Spinal cord (tissue), 10 donors: ENCODE measurements at places on chromosomes 6 and 20. TPM values are rescaled to one million over a fixed set of nuclear protein-coding genes. Genes with fewer than 3 reads are reported as not detected.

DNA sequence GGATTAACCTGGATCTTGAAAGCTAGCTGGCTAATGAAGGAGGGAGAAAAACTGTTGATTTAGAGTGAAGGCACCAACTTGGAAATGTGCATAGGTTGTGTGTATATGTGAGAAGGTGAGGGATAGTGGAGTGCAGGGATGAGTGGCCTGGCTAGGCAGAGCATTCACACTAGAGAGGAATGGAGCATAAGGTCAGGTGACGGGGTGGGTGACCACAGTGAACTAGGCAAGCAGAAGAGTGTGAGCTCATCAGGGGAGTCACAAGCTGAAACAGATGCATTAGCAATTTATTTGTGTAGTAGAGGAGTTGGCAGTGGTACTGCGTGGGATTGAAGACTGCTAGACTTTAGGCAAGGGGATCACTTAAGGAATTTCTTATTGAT lies 10.5 kb downstream of the ANKRD66 start:
- no peaks in the 10 kb centered on the region for H3K27me3 ChIP-seq
- H3K4me3 ChIP-seq = no peak overlapping the region
- H3K36me3 ChIP-seq = no peaks in the 10 kb centered on the region
- DNase-seq = no peak
- H3K27ac ChIP-seq = no peak overlapping the region

DNA sequence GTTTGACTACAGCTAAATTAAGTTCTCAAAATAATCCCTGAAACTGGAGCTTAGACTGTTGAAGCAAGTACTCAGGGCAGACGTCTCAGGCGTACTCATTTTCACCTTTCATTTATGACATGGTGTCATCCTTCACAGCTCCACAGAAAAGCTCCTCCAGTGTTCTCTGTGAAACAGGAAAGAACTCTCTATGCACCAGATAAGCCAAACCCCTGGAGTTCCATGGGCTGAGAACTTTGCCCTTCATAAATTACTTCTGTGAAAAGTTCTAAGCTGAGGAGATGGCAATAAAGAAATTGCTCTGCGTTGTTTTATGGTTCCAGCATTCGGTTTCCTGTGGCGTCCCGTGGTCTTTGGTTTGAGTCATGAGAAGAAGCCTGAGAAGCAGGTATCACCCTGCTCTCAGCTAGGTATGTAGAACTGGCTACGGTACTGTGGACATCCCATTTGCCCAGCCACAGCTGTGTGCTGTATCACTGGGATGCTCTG lies 20.2 kb upstream of the RREB1 start:
- H3K4me3 ChIP-seq = no peak overlapping the region
- H3K36me3 ChIP-seq = no peaks in the 10 kb centered on the region
- no peaks in the 10 kb centered on the region for H3K27me3 ChIP-seq

The BPI gene
- not detected for polyA plus RNA-seq

GRCh38 chr6:158174514-158174913 lies 6.4 kb downstream of the GTF2H5 start:
- H3K4me1 ChIP-seq = no peaks in the 10 kb centered on the region
- peaks cover 2% of the 10 kb centered on the region for H3K36me3 ChIP-seq
- no peak overlapping the region for H3K27ac ChIP-seq
- DNase-seq = no peak
- no peaks in the 10 kb centered on the region for H3K27me3 ChIP-seq
- no peak overlapping the region for H3K4me3 ChIP-seq

GRCh38 chr6:7134999-7135745 lies 27.4 kb downstream of the RREB1 start:
- no peaks in the 10 kb centered on the region for H3K27me3 ChIP-seq
- no peaks in the 10 kb centered on the region for H3K36me3 ChIP-seq
- DNase-seq = peak; percentile 21
- no peak overlapping the region for H3K27ac ChIP-seq
- peaks cover 13% of the 10 kb centered on the region for H3K4me1 ChIP-seq

The COL12A1 gene
- polyA plus RNA-seq = 46.0 TPM

DNA sequence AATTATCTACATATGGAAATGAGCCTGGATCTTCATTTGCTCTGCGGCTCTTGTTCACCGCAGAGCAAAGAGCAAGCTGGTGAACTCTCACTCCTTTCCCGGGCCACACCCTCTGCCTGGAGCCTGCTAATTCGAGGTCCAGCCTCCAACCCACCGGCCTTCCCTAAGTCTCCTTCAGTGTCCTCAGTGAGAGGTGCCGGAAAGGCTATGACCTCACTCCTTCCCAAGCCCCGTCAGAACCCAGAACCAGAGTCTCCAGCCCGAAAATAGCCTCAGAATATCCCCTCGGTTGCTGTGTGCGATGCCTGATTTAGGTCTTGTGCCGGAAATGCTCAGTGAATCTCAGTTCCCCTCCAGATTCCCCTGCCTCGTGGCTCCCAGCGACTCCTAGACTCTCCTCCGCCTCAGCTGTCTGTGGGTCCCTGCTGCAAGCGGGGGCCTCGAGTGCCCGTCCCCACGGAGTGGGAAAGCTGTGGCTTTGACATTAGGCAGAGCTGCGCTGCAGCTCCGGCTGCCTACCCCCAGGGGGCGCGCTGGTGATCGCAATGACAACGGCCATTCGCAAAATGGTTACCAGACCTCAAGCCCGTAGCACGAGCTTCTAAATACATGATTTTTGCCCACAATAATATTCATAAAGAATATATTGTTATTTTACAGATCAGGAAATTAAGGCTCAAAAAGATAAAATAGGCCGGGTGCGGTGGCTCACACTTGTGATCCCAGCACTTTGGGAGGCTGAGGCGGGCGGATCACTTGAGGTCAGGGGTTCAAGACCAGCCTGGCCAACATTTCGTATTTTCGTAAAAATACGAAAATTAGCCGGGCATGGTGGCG lies 4.1 kb upstream of the BNIP5 start:
- DNase-seq = peak; percentile 73
- H3K27ac ChIP-seq = no peak overlapping the region
- no peak overlapping the region for H3K4me3 ChIP-seq
- no peaks in the 10 kb centered on the region for H3K27me3 ChIP-seq

The DBNDD2 gene
- polyA plus RNA-seq = 69.3 TPM

GRCh38 chr6:30810813-30811339 lies 66.5 kb upstream of the IER3 start:
- H3K27me3 ChIP-seq = no peaks in the 10 kb centered on the region
- no peaks in the 10 kb centered on the region for H3K4me1 ChIP-seq
- H3K36me3 ChIP-seq = no peaks in the 10 kb centered on the region
- no peak overlapping the region for H3K4me3 ChIP-seq
- H3K27ac ChIP-seq = no peak overlapping the region
- no peak for DNase-seq

The SOBP gene
- 44.6 TPM for polyA plus RNA-seq

The UBD gene
- polyA plus RNA-seq = not detected

DNA sequence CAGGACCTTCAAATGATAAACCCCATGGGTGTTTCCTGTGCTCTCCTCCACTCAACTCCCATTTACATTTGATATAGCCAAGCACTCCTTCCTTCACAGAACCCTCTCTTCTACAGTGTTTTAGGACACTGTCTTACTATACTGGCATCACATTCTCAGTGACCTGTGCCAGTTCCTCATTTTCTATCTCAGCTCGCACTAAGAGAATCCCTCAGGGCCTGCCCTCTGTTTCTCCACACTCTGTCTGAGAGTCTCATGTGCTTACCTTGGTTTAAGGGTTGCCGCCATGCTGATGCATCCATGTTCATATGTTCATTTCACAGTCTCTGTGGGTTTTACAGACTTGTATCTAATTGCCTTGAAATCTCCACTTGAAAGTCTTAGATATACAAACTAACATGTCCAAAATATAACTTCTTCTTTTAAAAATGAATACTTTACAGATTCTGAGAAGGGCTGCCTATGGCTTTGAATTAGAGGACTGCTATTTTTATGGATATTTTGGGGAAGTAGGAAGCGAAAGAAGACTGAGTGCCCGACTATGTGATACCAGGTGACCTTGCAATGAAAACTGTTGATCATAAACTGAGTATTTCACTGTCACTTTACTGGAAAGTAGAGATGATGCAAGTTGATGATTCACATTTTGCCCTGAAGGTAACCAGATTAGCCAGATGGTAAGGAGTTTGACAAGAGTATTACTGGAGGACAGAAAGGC lies 153.1 kb upstream of the SIM1 start:
- no peaks in the 10 kb centered on the region for H3K4me1 ChIP-seq
- H3K4me3 ChIP-seq = no peak overlapping the region
- DNase-seq = no peak

DNA sequence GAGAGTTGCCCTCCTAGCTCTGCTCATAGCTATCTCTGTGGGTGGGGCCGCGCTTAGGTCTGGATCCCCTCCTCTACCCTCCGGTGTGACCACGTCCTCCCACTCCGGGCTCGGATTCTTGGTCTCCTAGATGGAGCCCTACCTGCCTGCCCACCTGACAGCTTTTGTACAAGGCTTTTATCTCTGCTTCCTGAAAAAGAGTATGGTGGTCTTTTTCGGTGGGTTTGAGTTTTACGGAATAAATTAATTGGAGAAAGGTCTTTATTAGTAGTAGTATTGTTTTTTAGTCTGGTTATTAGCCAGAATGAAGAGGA lies 773 bp downstream of the SMAP1 start:
- no peaks in the 10 kb centered on the region for H3K36me3 ChIP-seq
- H3K4me3 ChIP-seq = peak overlapping the region; percentile 77
- H3K27ac ChIP-seq = peak overlapping the region; percentile 91
- peaks cover 4% of the 10 kb centered on the region for H3K4me1 ChIP-seq

The DEF6 gene
- polyA plus RNA-seq = 6.7 TPM

The NRN1 gene
- 100 TPM for polyA plus RNA-seq

- H3K27ac ChIP-seq = no peak overlapping the region
- no peaks in the 10 kb centered on the region for H3K27me3 ChIP-seq
- no peak overlapping the region for H3K4me3 ChIP-seq
- H3K36me3 ChIP-seq = no peaks in the 10 kb centered on the region
- no peak for DNase-seq
- H3K4me1 ChIP-seq = no peaks in the 10 kb centered on the region
Measured at GRCh38 chr6:20463396-20463795, 61.7 kb downstream of the E2F3 start.

DNA sequence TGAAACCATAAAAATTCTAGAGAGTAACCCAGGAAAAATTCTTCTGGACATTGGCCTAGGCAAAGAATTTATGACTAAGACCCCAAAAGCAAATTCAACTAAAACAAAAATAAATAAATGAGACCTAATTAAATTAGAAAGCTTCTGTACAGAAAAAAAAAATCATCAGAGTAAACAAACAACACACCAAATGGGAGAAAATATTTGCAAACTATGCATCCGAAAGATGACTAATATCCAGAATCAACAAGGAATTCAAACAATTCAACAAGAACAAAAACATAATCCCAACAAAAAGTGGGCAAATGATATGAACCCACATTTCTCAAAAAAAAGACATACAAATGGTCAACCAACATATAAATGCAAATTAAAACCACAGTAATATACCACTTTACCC lies 242.6 kb upstream of the CDYL start:
- H3K36me3 ChIP-seq = no peaks in the 10 kb centered on the region
- no peaks in the 10 kb centered on the region for H3K27me3 ChIP-seq
- H3K4me3 ChIP-seq = no peak overlapping the region
- no peaks in the 10 kb centered on the region for H3K4me1 ChIP-seq
- DNase-seq = no peak
- H3K27ac ChIP-seq = no peak overlapping the region

DNA sequence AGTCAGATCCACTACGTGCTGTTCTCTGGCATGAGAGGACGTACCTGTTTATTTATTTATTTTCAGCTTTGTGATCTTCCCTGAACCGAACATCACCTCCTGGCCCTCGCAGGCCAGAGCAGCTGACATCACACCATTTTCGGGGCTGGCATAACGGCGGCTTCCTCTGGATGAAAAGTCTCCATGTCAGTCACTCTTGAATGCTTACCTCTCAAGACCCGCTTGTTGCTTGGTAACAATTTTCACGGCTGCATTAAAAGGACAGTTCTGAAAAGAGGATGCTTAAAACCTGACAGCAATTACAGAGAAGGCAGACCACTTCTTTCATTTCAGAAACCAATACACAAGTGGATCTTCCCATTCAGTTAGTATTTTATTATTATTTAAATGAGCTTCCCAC lies 159.8 kb upstream of the CDH4 start:
- H3K27me3 ChIP-seq = no peaks in the 10 kb centered on the region
- no peaks in the 10 kb centered on the region for H3K36me3 ChIP-seq
- no peaks in the 10 kb centered on the region for H3K4me1 ChIP-seq
- no peak overlapping the region for H3K27ac ChIP-seq

GRCh38 chr6:129615020-129615419 lies 95.0 kb downstream of the ARHGAP18 start:
- H3K27me3 ChIP-seq = no peaks in the 10 kb centered on the region
- H3K27ac ChIP-seq = no peak overlapping the region
- DNase-seq = no peak

- H3K4me1 ChIP-seq = no peaks in the 10 kb centered on the region
- no peaks in the 10 kb centered on the region for H3K27me3 ChIP-seq
- H3K27ac ChIP-seq = no peak overlapping the region
- no peak overlapping the region for H3K4me3 ChIP-seq
- no peak for DNase-seq
Measured at GRCh38 chr6:169371344-169372127, 117.9 kb upstream of the THBS2 start.

DNA sequence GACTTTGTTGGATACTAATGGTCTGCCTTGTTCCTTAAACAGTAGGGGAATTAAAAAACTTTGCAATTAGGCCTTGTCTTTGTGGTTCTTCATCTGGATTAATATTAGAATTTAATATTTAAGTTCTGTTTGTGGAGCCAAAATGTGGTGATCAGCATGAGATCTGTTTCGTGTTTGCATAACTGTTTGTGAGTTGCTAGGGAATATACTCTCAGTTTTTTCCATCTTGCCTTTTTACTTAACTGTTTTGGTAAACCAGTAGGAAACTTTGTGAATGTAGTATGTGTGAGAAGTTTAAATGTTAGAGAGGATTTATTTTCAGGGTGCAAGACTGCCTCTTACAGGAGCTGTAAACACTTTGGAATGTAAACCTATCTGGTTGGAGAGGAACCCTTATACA lies 35.6 kb downstream of the LRRC1 start:
- no peak overlapping the region for H3K27ac ChIP-seq
- H3K36me3 ChIP-seq = no peaks in the 10 kb centered on the region
- H3K27me3 ChIP-seq = no peaks in the 10 kb centered on the region
- DNase-seq = no peak
- H3K4me3 ChIP-seq = no peak overlapping the region

- peaks cover 29% of the 10 kb centered on the region for H3K4me1 ChIP-seq
- H3K36me3 ChIP-seq = no peaks in the 10 kb centered on the region
- H3K27me3 ChIP-seq = no peaks in the 10 kb centered on the region
- H3K27ac ChIP-seq = no peak overlapping the region
- no peak for DNase-seq
Measured at GRCh38 chr20:910870-911770, 5.0 kb downstream of the ANGPT4 start.

- no peak overlapping the region for H3K27ac ChIP-seq
- H3K4me3 ChIP-seq = no peak overlapping the region
- DNase-seq = no peak
- peaks cover 38% of the 10 kb centered on the region for H3K36me3 ChIP-seq
Measured at GRCh38 chr6:35236223-35236622, 22.5 kb downstream of the SCUBE3 start.

- H3K4me1 ChIP-seq = no peaks in the 10 kb centered on the region
- H3K27ac ChIP-seq = no peak overlapping the region
- no peak for DNase-seq
- H3K27me3 ChIP-seq = no peaks in the 10 kb centered on the region
- no peaks in the 10 kb centered on the region for H3K36me3 ChIP-seq
Measured at GRCh38 chr6:1131285-1132079, 180.4 kb upstream of the FOXQ1 start.

GRCh38 chr6:168533414-168533813 lies 92.4 kb downstream of the SMOC2 start:
- H3K4me1 ChIP-seq = peaks cover 11% of the 10 kb centered on the region
- H3K27me3 ChIP-seq = no peaks in the 10 kb centered on the region
- no peaks in the 10 kb centered on the region for H3K36me3 ChIP-seq
- H3K4me3 ChIP-seq = no peak overlapping the region
- H3K27ac ChIP-seq = no peak overlapping the region
